ENCODE measurements at places on chromosomes 3 and 15. TPM values are rescaled to one million over a fixed set of nuclear protein-coding genes. Genes with fewer than 3 reads are reported as not detected.

The TNFSF10 gene
- total RNA-seq = 144 TPM

The SPESP1 gene
- total RNA-seq = 0.70 TPM

The STXBP5L gene
- total RNA-seq = not detected

The CYP1A1 gene
- total RNA-seq = 1.2 TPM

The FOXL2 gene
- 0.14 TPM for total RNA-seq

The LMCD1 gene
- 10.0 TPM for total RNA-seq

GRCh38 chr15:23497710-23498111, 50.7 kb upstream of the GOLGA6L2 start:
- no peaks in the 10 kb centered on the region for H3K27me3 ChIP-seq
- no peaks in the 10 kb centered on the region for H3K36me3 ChIP-seq
- no peak overlapping the region for H3K4me3 ChIP-seq
- no peak for DNase-seq
- no peaks in the 10 kb centered on the region for H3K4me1 ChIP-seq
- no peak overlapping the region for H3K27ac ChIP-seq

DNA sequence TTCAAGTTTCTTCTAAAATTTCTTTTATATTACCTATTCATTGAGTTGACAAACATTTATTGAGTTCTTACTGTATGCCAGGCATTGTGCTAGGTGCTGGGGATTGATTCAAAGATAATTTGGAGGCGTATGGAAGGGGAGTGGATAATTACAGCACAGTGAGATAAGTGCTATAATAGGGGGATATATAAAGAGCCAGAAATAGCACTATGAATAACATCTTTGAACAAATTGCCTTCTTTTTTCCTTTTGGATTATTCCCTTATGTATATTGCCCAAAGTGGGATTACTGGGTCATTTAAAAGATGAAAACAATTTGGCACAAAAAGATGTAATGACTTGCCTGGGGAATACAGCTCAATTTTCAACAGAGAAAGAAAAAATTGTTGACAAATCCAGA, 64.6 kb downstream of the LPP start:
- no peak overlapping the region for H3K4me3 ChIP-seq
- no peak for DNase-seq
- H3K27me3 ChIP-seq = no peaks in the 10 kb centered on the region
- H3K27ac ChIP-seq = no peak overlapping the region
- H3K36me3 ChIP-seq = peaks cover 7% of the 10 kb centered on the region
- peaks cover 7% of the 10 kb centered on the region for H3K4me1 ChIP-seq

DNA sequence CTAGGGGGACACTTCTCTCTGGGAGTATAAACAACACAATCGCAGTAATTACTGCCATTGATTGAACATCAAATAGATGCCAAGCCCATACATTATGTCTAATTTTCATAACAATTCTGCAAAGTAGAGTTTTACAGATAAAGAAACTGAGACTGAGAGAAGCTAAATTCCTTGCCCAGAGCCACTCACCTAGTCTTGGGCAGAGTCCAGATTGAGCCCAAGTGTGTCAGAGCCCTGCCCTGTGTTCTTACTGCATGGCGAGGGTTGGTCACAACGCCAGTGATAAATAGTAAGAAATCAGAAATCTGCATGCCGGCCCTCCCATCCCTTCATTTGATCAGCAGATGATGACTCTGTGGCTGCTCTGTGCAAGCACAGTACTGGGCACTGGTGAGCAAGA, 106.3 kb downstream of the C3orf70 start:
- H3K27ac ChIP-seq = no peak overlapping the region
- no peaks in the 10 kb centered on the region for H3K27me3 ChIP-seq
- no peak overlapping the region for H3K4me3 ChIP-seq
- H3K4me1 ChIP-seq = no peaks in the 10 kb centered on the region
- DNase-seq = no peak

DNA sequence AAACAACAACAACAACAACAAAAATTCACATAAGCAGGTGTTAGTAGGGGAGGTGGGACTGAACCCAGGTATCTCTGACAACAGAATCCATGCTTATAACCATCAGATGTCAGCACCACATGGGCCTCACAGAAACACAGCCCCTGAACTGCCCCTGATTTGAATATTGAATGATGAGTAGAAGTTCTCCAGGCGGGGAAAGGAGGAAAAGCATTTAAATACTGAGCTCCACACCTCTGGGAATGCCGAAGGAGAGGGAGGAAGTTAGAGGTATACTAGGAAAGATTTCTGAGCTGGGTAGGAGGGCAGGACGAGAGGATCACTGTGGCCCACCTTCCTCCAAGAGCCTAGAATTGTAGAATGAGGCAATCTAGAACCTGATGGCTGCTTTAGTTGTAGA, 31.9 kb upstream of the EIF4A2 start:
- no peaks in the 10 kb centered on the region for H3K36me3 ChIP-seq
- no peaks in the 10 kb centered on the region for H3K27me3 ChIP-seq
- H3K27ac ChIP-seq = no peak overlapping the region
- no peak for DNase-seq

DNA sequence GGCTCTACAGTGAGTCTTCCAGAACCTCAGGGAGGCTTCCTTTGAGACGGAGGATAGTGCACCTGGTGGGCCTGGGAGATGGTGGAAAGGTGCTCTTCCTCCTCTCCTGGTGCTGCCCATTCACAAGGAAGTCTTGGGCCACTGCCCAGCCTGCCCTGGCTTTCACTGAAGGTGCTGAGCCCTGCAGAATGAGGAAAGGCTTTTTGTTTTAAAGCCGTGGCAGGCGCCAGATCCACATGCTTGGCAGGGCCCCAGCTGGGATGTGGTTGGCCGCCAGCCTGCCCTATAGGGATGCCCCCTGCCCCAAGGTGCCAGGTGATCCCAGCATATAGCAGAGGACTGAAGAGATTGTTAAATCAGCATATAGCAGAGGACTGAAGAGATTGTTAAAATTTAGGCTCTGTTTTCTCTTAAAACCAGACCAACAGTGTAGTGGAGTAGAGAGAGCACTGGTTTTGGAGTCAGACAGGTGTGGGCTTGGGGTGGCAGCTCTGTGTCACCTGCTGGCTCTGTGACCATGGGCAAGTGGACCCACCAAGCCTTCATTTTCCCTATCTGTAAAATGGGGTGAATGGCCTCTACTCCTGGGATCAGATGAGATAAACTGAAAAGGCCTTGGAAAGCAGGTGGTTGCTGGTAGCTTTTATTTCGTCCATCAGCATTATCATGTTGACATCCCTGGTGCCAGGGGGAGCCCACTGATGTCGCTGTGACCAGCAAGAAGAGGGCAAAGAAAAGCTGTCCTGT, 53.3 kb downstream of the SLC6A6 start:
- no peak overlapping the region for H3K4me3 ChIP-seq
- H3K27me3 ChIP-seq = no peaks in the 10 kb centered on the region
- no peak overlapping the region for H3K27ac ChIP-seq
- H3K4me1 ChIP-seq = peaks cover 21% of the 10 kb centered on the region

- no peak overlapping the region for H3K4me3 ChIP-seq
- DNase-seq = no peak
- H3K36me3 ChIP-seq = no peaks in the 10 kb centered on the region
- H3K27ac ChIP-seq = no peak overlapping the region
Measured at GRCh38 chr3:44903751-44904150, 29.3 kb downstream of the TGM4 start.

DNA sequence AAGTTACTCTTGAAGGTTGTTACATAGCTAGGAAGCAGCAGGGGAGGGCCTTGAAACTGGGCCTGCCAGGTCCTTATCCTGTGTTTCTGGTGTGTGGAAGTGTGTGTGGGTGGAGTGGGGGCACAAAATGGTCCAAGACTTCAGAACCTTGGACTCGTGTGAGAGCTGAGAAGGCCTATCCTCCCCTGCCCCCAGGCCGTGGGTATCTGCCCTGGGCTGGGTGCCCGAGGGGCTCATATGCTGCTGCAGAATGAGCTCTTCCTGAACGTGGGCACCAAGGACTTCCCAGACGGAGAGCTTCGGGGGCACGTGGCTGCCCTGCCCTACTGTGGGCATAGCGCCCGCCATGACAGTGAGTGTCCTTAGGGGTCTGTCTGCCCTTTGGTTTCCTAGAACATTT, 4.5 kb downstream of the CHRD start:
- H3K4me1 ChIP-seq = peaks cover 4% of the 10 kb centered on the region
- no peak overlapping the region for H3K4me3 ChIP-seq
- no peak overlapping the region for H3K27ac ChIP-seq
- peaks cover 35% of the 10 kb centered on the region for H3K27me3 ChIP-seq

GRCh38 chr15:58622877-58623276, 126.6 kb downstream of the ADAM10 start:
- no peak overlapping the region for H3K4me3 ChIP-seq
- no peaks in the 10 kb centered on the region for H3K27me3 ChIP-seq
- H3K36me3 ChIP-seq = peaks cover 66% of the 10 kb centered on the region
- no peak overlapping the region for H3K27ac ChIP-seq
- H3K4me1 ChIP-seq = peaks cover 33% of the 10 kb centered on the region
- DNase-seq = no peak

- DNase-seq = no peak
- H3K36me3 ChIP-seq = no peaks in the 10 kb centered on the region
- H3K27me3 ChIP-seq = no peaks in the 10 kb centered on the region
- H3K4me1 ChIP-seq = no peaks in the 10 kb centered on the region
- H3K27ac ChIP-seq = no peak overlapping the region
Measured at GRCh38 chr3:38583688-38584087, 65.8 kb downstream of the SCN5A start.

DNA sequence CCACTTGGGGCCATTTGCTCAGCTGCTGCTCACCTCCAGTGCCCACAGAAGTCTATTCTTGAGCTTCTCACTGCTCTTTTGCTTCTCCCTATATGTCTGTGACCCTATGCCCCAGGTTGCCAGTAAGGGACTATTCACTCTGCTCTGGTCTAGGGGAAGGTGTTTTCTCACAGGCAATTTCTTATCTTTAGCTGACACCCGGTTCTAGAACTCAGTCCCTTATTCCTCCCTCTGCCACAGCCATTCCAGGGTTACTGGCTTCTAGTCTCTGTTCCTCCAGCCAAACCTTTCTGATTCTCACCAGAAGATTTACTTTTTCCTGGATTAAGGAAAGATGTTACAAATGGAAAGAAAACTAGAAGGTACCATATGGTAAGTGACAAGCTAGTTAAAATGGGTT, 574.0 kb downstream of the NTRK3 start:
- no peaks in the 10 kb centered on the region for H3K27me3 ChIP-seq
- H3K4me1 ChIP-seq = peaks cover 5% of the 10 kb centered on the region

GRCh38 chr15:52667597-52667996, 11.6 kb downstream of the ATOSA start:
- H3K36me3 ChIP-seq = peaks cover 63% of the 10 kb centered on the region
- H3K4me1 ChIP-seq = peaks cover 14% of the 10 kb centered on the region
- H3K27me3 ChIP-seq = no peaks in the 10 kb centered on the region
- H3K4me3 ChIP-seq = no peak overlapping the region
- DNase-seq = no peak

DNA sequence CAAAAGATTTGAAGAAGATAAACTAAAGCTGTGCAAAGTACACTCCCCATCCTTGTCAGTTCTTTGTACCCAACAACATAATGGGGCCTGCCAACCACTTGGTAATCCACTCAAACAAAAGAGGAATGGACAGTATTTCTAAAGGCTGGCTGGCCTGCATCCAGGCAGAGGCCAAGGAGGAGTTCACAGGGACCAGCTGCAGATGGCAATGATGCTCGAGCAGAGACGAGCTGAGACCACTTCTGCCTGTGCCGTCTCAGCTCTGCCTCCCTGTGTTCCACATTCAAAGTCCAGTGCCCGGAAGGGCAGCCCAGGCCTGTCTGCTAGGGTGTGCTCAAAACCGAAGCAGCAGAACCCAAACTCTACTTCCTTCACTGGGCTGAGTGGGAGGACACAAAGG, 14.3 kb downstream of the CXCR6 start:
- peak overlapping the region; percentile 8 for H3K27ac ChIP-seq
- no peak overlapping the region for H3K4me3 ChIP-seq
- peaks cover 93% of the 10 kb centered on the region for H3K36me3 ChIP-seq
- H3K4me1 ChIP-seq = peaks cover 57% of the 10 kb centered on the region

DNA sequence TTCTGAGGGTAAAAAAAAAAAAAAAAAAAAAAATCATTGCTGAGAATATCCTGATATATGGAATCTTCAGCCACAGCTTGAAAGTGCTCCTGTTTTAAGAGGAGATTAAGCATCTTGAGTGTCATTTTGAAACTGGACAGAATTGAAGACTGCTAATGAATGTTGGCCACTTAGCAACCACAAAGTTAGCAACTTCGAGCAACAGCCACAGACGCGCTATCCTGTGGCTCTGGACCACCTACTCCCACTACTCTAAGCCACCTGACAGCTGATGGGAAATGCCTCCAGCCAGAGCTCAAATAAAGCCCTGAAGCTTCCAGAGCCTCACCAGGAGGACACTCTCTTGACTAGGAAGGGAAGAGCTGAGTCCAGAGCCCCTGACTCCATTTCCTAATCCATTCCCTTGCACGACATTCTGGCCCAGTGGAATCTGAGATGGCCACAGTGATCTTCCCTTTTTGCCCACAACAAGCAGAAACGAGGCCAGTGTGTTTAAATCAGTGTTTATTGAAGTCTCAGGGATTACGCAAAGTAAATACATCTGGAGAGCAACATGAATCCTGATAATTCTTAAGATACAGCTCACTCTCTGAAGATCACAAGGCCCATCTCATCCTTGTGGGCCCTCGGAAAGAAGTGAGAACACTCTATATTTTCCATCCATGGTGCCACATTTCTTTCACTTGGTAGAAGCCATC, 58.6 kb downstream of the TMEM212 start:
- no peaks in the 10 kb centered on the region for H3K36me3 ChIP-seq
- peaks cover 23% of the 10 kb centered on the region for H3K27me3 ChIP-seq

DNA sequence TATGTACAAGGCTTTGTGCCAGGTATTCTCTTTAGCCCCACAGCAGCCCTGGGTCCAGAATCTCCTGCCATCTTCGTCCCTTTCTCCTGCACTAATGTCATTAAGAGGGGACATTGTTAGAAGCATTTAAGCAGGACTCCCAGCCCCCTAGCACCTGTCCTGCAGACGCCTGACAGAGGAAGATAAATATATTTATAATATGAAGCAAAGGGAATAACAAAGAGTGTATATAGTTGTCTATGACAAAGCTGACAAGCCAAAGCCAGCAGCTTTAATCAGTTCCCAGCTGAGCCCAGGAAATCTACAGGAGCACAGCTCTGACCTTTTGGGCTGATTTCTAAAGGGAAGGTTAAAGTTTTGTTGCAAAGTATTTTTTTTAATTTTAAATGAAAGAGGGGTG, 96.0 kb downstream of the MEGF11 start:
- peaks cover 15% of the 10 kb centered on the region for H3K27me3 ChIP-seq
- H3K4me3 ChIP-seq = no peak overlapping the region
- no peaks in the 10 kb centered on the region for H3K36me3 ChIP-seq
